Stimulated activated naive CD8-positive, alpha-beta T cell treated with anti-CD3 and anti-CD28 coated beads, Interleukin-15, amount 100 ng/mL, for 72 hours (primary cell): ENCODE measurements at places on chromosomes 7 and 10.

DNA sequence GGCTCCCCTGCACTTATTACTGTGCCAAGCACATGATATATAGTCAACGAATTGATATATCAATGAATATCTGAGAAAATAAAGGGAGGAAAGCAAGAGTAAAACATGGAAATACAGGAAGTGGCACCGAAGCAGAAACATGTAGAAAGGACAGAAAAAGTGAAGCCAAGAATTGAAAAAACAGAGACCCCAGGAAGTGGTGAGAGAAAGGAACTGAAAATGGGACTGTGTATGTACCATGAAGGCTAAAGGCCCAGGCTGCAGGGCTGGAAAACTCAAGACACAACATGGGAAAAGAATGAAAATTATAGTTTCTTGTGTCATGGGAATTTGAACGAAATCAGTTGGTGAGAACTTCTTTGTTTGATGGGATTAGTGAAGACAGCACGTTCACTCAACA lies 60.6 kb downstream of the MAP3K8 start:
- DNase-seq, result no peak

- DNase-seq, result no peak
Measured at GRCh38 chr10:1074052-1074747, 18.0 kb downstream of the WDR37 start.

- no peak for DNase-seq
Measured at GRCh38 chr10:119700321-119700954, 25.4 kb upstream of the INPP5F start.

DNA sequence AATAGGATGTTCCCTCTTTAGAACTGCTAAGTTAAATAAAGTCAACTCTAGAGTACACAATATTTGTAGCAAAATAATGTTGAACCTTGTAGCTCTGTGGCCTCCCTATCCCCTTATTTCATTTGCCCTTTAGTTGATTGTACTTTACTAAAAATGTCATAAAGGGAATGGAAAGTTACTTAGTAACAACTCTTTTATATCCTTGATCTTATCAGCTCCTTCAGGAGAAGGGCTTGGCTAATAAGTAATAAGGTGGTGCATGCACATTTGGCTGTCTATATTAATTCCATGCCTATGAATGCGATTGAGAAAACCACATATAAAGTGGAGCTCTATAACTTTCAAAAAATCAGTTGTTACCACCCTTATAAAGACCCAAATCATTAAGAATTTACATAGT lies 41.5 kb upstream of the GATA3 start:
- no peak for DNase-seq

- DNase-seq, result no peak
Measured at GRCh38 chr10:32004161-32004591, 52.0 kb downstream of the KIF5B start.
